ENCODE measurements at places on chromosomes 2 and 18.

- no peak for DNase-seq
Measured at GRCh38 chr2:208306291-208306690, 40.2 kb downstream of the PIKFYVE start.

GRCh38 chr18:45357686-45358470, 257.4 kb upstream of the SLC14A2 start:
- DNase-seq = no peak

- DNase-seq = no peak
Measured at GRCh38 chr2:237254369-237254861, 159.5 kb downstream of the COL6A3 start.

GRCh38 chr2:130810490-130810889, 26.2 kb upstream of the ARHGEF4 start:
- DNase-seq = no peak

GRCh38 chr2:141438536-141438935, 692.3 kb downstream of the LRP1B start:
- no peak for DNase-seq

GRCh38 chr2:152097290-152097800, 1.5 kb downstream of the CACNB4 start:
- no peak for DNase-seq

DNA sequence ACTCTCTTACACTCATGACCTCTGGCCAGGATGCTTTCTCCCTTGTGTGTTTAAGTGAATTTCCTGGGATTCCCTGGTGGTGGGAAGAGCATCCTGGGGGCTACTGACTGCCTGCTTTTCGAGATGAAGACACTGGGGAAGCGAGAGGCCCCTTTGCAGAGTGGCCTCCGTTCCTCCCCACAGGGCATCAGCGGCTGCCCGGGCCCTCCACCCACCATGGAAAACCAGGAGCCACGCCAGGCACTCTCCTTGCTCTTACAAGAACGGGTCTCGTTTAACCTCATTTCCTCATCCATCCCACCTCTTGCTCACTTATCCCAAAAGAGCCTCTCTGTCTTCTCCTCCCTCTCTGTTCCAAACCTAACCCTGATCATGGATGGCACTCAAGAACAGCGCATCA, 17.8 kb downstream of the CHST10 start:
- DNase-seq = no peak

DNA sequence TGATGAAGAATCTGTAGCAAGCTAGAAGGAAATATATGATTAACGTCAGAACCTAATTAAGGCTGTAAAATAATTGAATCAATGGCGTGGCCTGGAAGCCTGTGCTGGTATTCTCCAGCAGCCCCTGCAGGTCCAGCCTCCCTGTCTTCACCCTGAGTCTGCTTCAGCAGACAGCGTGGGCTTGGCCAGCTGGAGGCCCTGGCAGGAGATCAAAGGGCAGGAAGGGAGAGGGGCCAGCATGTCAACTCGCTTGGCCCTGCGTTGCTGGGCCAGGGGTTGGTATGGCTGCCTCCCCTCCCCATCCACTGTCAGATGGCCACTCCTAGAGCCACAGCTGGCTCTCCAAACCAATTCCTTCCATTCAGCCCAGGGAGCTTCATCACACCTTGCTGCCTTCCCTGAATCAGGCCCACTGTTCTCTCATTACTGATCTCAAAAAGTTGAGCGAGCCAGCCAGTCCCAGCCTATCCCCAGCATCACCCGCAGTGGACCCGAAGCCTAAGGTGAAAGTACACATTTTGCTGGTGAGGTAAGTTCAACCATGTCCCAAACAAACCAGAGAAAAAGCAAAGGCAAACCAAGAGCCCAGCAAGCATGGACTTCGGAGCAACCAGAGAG, 228.4 kb upstream of the AGAP1 start:
- no peak for DNase-seq
